AG04449 (cell line): ENCODE measurements at places on chromosomes 7 and 10.

DNA sequence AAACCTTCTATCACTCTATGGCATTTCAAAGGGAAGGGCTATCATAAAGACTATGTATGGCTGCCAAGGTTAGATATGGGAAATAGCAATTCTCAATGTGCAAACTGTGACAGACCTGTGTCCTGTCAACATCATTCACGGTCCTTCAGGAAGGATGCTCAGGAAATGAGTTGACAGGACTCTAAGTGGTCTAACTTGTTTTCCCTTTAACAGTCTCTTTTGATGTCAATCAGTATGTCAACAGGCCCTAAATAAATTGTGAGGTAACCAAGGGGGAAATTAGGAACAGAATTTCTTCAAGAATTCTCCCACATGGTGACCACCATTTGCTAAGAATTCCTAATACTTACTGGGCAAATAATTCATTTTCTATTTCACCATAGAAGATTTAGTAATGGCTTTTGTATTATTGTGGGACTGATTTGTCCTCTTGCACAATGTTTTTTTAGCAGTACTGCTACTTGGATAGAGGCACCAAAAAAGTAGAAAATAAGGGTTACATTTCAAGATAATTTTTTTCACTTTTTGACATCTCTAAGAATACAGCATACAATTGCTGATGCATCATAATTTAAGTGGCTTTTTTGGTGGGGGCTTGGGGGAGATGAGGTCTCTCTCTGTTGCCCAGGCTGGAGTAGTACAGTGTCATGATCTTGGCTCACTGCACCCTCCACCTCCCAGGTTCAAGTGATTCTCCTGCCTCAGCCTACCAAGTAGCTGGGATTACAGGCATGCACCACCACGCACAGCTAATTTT is 275.8 kb downstream of the CACNA2D1 start:
- no peak for DNase-seq

GRCh38 chr10:62188021-62188616 is 80.5 kb downstream of the RTKN2 start:
- no peak for DNase-seq

GRCh38 chr10:21173802-21174714 is 276.9 kb upstream of the NEBL start:
- no peak for DNase-seq

GRCh38 chr10:102313221-102313896 is 68.0 kb downstream of the GBF1 start:
- no peak for DNase-seq

GRCh38 chr10:130207205-130207604 is 71.0 kb downstream of the GLRX3 start:
- DNase-seq = no peak

DNA sequence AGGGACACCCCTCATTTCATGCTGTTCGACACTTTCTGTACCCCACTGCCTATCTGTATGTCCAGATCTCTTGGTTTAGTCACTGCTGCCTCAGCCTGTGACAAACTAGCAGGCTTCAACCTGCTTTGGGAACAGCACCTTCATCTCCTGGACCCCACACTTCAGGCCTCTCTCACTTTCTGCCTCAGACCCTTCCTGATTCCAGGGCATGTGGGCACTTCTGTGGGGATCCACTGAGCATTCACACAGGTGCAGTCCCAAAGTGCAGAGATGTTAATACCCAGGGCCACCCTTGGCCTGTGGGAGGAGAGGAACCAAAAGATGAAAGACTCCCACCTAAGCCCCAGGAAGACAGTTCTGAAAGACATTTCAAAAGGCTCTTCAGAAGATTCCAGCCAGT is 29.4 kb upstream of the C10orf71 start:
- DNase-seq = no peak
